Activated naive CD4-positive, alpha-beta T cell treated with anti-CD3 and anti-CD28 coated beads, Interleukin-2, amount 50 U/mL, for 16 hours (primary cell): ENCODE measurements at places on chromosomes 1 and 21.

DNA sequence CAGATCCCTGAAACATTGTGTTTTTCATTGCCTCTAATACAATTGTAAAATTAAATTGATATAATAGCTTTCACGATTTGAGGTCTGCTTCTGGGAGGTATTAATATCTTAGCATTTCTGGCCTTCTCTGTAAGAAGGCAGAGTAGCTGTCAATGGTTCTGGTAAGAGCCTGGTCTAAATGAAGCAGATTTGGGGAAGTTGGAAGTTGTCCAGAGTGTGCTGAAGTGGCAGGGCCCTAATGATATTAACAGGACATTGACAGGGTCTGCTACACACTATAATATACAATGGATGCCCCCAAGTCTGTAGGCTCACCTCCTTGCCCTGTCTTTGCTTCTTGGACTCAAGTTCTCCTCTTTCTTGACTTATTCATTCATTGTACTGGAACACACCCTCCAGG is 99.5 kb downstream of the C4BPA start:
- no peak for DNase-seq

DNA sequence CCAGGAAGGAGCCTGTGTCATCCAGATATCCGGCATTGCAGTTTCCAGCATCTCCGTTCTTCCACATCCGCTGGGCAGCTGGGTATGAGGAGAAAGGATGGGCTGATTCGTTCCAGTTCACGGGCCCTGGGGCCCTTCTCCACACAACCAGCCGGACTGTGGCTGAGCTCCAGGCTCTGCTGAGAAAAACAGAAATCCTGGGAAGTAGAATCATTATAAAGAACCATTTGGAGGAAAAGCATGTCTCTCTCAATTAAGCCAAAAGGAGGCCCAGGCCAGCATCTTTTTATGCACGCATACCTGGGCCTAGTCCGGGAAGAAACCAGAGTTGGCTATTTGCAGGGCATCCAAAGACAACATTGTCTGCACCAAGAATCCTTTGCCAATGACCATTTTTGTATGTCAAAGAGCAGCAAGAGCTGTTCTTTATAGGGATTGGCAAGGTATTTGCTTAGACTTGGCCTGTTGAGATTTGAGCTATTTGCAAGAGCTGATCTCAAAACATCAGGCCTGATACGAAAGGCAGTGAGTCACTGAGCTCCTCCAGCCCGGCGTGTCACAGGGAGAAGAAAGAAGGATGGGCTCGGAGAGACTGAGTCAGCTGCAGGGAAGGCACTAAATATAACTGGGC is 84.9 kb upstream of the ARHGEF16 start:
- DNase-seq = no peak

DNA sequence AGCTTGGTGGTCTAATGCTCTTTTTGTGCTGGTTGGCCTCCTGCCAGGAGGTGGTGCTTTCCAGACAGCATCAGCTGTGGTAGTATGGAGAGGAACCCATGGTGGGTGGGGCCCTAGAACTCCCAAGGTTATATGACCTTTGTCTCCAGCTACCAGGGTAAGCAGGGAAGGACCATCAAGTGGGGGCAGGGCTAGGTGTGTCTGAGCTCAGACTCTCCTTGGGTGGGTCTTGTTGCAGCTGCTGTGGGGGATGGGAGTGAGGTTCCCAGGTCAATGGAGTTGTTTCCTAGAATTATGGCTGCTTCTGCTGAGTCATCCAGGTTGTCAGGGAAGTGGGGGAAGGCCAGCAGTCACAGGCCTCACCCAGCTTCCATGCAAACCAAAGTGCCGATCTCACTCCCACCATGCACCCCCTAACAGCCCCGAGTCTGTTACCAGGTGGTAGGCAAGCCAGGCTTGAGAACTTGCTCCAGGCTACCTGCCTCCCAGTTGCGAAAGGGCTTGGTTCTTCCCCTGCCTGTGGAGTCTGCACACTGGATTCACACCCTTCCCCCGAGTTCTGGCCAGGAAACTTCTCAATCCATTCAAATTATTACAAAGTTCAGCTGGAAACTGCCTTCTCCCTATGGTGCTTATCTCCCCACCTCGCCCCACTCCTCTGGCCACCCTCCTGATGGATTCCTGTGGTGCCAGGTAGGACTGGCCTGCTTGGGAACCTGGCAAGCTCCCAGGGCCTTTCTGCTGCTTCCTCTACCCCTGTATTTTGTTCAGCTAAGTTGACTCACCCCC is 37.8 kb downstream of the DRAM2 start:
- no peak for DNase-seq

DNA sequence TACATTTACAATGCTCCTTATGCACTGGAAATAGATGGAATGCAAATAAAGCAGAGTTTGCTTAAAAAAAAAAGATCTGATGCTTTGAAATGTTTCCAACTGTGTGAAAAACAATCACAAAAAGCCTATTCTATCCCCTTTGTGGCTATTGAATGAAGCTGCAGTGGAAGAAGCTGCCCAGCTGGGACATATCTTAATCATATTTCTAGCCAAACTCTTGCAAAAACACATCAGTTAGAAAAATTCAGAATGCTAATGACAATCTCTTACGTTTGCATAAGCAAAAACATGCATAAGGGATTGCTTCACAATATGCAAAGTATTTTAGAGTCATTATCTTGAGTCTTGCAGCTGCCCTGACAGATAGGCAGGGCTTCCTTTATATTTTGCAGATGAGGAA is 526.4 kb upstream of the USP24 start:
- DNase-seq = no peak

DNA sequence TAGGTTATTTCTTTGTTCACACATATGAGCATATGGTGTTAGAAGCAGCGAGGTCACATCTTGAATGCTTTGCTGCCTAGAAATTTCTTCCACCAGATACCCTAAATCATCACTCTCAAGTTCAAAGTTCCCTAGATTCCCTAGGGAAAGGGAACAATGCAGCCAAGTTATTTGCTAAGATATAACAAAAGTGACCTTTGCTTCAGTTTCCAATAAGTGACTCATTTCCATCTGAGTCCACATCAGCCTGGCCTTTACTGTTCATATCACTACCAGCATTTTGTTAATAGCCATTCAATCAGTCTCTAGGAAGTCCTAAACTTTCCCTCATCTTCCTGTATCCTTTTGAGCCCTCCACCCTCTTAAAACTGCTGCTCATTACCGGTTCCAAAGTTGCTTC is 1502.5 kb downstream of the KCNT2 start:
- DNase-seq = no peak

- DNase-seq = no peak
Measured at GRCh38 chr1:8567146-8567545, 249.2 kb downstream of the SLC45A1 start.

GRCh38 chr1:41486371-41487125 is 2.1 kb upstream of the EDN2 start:
- DNase-seq = no peak

DNA sequence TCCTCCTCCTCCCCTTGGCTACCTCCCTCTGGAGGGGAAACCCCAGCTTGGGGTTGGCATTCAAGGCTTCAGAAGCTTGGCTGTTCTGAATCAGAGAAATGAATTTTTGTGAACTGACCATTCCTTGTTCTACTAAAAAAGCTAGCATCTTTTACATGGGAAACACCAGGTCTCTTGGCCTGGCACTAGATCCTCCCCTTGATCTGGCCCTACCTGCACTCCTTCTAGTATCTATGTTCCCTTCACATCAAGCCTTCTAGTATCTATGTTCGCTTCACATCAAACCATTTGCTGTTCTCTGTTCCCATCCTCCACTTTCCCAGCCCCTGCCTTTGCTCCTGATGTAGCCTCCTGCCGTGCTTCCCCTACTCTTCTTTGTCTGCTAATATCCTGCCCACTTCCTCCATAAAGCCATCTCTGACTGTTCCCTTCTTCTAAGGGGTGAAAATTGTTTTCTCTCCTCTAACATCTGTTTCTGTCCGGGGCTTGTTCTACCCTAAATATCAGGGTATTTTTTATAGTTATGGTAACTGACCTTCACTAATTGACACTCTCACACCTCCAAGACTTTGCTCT is 25.8 kb downstream of the FAM151A start:
- DNase-seq = no peak

- DNase-seq = no peak
Measured at GRCh38 chr1:1239614-1240347, 6.7 kb downstream of the C1QTNF12 start.

GRCh38 chr1:183444243-183444642 is 26.1 kb upstream of the NMNAT2 start:
- no peak for DNase-seq

- no peak for DNase-seq
Measured at GRCh38 chr1:61111084-61112004, 29.0 kb downstream of the NFIA start.

DNA sequence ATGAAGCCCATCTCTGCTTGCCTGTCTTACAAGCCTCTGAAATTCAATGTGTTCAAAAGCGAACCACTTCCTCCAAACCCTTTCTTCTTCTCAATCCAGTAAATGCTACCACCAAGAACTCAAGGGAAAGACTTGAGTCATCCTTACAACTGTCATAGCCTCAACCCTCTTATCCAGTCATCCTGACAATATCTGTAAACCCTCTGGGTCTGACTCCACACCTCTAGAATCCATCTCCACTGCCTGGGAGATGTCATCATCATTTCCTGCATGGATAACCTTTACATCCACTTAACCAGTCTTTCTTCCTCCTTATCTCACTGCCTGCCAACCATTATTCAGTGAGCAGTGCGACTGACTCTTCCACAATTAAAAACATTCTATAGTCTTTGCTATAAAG is 441.1 kb downstream of the SETD4 start:
- DNase-seq = no peak

GRCh38 chr1:95094923-95095322 is 22.2 kb upstream of the ALG14 start:
- no peak for DNase-seq

DNA sequence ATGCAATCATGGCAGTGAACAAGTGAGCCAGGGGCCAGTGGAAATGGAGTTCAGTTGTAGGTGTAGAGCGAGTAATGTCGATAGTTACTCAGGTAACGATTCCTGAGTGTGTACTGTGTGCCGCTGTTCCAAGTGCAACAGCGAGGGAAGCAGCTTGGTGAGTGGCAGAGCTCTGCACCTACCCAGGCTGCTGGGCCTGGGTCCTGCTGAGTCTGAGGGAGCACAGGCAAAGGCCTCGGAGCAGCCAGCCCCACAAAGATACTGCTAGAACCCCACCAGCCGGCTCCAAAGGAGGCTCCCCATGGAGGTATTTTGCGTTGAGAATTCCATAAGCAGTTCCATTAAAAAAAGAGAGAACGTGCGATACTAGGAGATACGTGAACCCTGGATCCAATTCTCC is 23.2 kb downstream of the PARP1 start:
- DNase-seq = no peak

- DNase-seq = no peak
Measured at GRCh38 chr1:232319072-232319471, 310.9 kb downstream of the SIPA1L2 start.

DNA sequence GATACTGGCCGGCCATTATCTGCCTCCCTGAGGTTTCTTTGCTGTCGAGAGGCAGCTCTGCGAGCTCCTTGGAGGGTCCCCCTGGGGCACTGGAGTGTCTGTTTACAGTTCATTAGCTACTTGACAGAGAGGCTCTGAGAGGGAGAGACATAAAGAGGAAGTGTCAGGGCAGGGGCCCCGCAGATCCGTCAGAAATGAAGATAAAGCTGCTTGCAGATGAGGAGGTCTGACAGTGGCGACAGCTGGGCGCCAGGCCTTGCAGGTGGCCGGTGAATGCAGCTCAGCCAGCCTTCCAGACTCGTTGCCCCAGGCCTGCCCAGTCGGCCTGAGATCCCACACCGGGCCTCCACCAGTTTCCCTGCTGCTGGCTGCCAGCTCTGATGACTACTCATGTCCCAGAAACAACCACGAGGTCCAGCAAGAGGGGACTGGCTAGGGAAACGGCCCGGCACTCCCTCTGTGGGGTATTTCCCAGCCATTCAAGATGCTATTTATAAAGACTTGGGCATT is 84.7 kb downstream of the DISP3 start:
- no peak for DNase-seq

DNA sequence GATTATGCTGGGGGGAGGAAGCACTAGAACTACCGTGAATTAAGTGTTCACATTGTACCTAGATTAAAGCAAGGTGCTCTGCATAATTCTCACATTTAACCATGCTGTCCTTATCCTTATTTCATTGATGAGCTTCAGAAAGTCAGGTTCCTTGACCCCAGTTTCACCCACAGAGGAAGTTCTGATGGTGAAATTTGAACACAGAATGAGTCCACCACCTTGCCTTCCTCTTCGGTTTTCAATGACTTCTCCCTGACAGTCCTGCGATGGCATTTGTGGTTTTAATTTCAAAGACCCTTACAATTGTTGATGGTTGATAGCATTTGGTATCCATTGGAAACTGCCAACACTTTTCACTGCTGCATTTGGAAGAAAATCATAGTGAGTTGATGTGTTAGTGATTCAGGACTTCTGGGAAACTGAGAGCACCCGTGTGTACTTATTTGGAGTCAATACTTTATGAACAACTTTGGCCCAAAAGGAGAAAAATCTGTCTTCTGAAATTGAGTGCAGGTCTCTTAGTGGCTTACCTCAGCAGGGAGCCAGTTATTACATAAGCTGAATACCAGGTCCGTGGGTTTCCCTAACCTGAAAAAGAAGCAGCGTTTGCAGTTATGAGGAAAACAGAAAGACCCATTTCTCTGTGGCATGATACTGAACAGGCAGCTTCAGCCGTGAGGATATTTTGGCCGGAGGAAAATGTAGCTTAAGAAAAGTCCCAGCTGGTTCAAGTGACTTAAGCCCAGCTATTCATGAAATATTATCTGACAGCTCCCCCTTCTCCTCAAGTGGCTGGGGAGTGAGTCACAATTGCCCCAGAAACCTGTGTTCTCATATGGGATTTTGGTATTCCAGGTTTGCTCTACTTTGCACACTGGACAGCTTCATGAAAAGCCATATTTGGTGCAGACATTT is 47.5 kb downstream of the ROR1 start:
- no peak for DNase-seq

DNA sequence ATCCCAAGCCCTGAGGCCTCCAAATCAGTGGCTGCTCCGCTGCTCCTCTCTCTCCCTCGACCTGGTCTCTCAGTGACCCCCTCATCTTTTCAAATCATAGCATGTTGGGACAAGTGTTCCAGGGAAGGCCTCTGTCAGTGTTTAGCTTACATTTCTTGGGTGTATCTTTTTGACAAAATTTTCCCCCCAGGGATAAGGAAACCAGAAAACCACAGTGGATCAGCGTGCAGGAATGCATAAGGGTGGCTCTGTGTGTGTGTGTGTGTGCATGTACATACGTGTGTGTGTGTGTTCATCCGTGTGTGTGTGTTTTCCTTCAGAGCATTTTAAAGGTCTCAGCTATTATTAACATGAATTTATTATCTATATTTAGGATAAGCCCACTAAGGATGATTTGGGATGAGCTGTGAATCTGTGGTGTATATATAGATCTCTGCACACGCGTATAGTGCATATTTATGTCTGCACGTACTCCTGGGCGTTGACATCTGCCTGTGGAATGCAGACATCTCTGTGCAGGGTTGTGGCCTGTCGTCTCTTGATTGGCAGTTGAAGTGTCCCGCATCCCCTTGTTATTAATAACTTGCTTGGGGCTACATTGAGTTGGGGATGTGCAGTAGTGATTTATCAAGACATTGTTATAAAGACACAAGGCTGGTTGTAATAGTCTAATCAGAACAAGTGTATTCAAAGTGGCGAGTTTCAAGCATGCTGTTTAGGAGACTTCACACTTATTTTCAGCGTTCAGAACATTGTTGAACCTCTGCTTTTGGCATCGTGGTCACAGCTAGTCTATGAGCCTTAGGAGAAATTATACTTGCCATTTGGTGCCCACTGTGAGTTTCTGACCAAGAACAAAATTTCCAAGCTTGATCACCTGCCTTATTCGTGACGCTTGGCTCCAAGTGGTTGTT is 55.6 kb downstream of the GALNT2 start:
- no peak for DNase-seq
